ENCODE measurements at places on chromosomes 4 and X.

GRCh38 chr4:18342847-18343246, 321.3 kb upstream of the LCORL start:
- DNase-seq: no peak

- peak; percentile 40 for DNase-seq
Observed at GRCh38 chr4:97987019-97987648, 156.1 kb downstream of the STPG2 start.

DNA sequence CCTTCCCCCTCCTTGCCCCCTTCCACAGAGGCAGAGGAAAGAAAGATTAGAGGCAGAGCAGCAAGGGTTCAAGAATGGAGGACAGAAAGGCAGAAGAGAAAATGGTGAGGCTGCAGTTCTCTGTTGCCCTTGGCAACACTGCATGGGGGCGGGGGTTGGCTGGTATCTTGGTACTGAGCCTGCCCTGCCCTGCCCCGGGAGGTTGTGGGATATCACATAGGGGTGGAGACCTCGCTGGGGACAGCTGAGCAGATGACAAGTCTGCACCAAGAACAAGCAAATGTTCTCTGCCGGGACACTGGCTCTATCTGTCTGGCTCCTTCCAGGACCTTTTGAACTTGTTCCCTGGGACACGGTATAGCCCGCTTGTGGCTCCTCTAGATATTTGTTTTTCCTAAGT, 39.8 kb downstream of the NHS start:
- DNase-seq: no peak

GRCh38 chr4:41098093-41099048, 116.0 kb downstream of the APBB2 start:
- no peak for DNase-seq

DNA sequence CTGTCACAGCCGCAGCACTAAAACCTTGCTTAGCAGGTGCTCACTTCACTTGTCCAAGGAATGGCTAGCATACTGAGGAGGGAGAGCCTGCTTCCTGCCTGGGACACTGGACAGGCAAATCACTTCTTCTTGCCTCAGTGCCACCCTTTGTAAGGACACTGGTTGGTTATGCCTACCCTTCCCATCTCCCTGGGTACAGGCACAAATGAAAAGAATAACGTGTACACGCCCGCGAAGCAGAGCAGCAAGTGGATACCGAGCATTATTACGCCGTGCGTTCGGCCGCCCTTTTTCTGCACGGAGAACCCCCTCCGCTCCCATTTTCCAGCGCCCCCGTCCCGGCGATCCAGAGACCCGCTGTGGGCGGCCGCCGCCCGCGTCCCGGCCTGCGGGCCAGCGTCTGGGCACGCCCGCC, 338 bp upstream of the KLHL2 start:
- peak; percentile 36 for DNase-seq

- DNase-seq: no peak
Observed at GRCh38 chr4:158781963-158782362, 13.1 kb downstream of the FNIP2 start.

- DNase-seq: no peak
Observed at GRCh38 chrX:136819031-136819703, 38.4 kb upstream of the ARHGEF6 start.

DNA sequence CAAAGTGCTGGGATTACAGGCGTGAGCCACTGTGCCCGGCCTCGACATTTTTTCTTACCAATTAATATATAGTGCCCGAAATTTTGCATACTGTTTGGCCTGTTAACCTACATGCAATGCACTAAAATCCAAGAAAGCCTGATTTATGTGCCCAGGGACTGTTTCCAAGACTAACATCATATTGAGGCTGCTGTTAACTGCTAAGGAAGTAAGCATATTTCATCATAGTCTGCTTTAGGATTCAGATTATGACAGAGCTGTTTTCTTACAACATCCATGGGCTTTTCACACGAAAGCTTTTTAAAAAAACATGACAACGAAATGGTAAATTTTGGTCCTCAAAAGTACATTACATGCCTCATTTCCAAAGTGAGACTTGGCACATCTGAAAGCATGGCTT, 84.4 kb downstream of the STOX2 start:
- DNase-seq: no peak

DNA sequence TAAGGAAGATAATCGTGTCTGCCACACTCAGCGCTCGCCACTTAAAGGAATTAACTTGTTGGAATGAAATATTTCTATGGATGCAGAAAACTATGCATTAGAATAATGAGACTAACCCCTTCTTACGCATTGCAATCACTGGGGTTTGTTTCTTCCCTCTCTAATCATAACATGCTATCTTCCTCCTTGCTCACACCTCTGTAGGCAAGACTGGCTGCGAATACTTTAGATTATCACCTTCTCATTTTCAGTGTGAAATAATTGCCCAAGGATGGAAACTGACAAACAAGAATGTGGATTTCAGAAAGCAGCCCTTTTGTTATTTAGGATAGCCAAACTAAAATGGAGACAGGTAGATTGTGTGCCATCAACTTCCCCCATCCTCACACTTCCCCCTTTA, 349.4 kb downstream of the MID1IP1 start:
- DNase-seq: no peak

- DNase-seq: no peak
Observed at GRCh38 chr4:77821775-77822174, 2.6 kb upstream of the CNOT6L start.

DNA sequence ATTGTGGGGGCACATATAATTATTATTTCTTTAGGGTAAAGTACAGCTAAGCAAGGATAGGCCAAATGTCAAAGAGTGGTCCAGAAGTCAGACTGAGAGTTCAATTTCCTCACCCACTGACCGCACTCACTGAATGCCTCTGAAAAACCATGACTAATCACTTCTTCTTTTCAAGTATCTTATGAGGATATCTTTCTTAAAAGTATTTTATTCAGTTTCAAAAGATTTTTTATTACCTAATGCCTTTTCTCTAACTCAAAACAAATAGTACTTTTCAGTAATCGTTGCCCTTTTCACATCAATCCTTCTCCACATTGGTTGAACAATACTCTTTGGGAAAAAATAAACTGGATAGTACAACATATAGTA, 61.7 kb upstream of the CAMK2D start:
- DNase-seq: no peak

- DNase-seq: no peak
Observed at GRCh38 chrX:19628011-19628575, 112.8 kb upstream of the MAP3K15 start.

GRCh38 chr4:124121461-124121971, 591.0 kb downstream of the ANKRD50 start:
- DNase-seq: no peak

DNA sequence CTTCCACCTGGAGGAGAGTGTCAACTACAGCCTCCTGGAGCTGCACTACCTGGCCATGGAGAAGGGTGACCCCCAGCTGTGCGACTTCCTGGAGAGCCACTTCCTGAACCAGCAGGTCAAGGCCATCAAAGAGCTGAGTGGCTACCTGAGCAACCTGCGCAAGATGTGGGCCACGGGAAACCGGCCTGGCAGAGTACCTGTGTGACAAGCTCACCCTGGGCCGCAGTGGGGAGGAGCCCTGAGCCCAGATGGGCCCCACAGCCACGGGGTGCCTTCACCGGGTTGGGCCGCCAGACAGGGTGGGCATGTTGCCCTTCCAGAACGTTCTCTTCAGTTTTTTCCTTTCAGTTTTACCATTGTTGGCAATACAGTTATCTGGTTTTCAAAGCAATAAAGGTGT, 15.2 kb upstream of the FAM47A start:
- no peak for DNase-seq
